ENCODE measurements at places on chromosomes 5 and 9.

- no peak for DNase-seq
These were observed 21.3 kb downstream of the PTGES start for GRCh38 chr9:129731477-129732085.

- DNase-seq: no peak
These were observed 275.5 kb downstream of the SPOCK1 start for GRCh38 chr5:137223324-137224295.

- no peak for DNase-seq
These were observed 57.9 kb downstream of the ERBIN start for GRCh38 chr5:65984098-65984885.

GRCh38 chr5:64665243-64665642 lies 25.1 kb upstream of the SHISAL2B start:
- no peak for DNase-seq

Data from dorsolateral prefrontal cortex (tissue), 122 donors.